ENCODE measurements at places on chromosomes 1 and 21.
A peak's percentile ranks its signal among the peaks of the same experiment; 100 is the strongest.

- no peak for DNase-seq
Observed at GRCh38 chr21:31236528-31236927, 107.5 kb downstream of the TIAM1 start.

DNA sequence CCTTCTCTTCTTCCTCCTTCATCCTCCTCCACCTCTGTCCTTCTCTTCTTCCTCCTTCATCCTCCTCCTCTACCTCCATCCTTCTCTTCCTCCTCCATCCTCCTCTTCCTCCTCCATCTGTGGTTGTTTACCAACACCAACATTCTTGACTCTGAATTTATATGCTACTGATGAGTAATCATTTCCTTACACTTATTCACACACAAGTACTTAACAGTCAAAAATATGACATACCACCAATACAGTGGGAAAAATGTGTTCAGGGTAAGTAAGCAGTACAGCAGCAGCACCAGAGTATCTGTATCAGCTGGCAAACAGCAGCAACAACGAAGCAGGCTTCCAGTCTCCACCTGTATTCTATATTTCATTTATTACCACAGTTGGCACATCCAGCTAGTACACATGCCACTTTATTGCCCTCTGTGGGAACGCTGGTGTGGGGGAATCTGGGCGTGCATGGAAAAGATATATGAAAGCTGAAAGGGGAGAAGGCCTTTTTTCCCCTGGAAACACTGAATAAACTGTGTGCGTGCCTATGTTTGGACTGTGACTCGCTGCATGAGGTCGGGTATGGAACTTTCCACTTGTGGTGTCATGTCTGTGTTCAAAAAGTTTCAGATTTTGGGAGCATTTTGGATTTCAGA is 16.0 kb downstream of the ADSS2 start:
- DNase-seq: peak; percentile 21

DNA sequence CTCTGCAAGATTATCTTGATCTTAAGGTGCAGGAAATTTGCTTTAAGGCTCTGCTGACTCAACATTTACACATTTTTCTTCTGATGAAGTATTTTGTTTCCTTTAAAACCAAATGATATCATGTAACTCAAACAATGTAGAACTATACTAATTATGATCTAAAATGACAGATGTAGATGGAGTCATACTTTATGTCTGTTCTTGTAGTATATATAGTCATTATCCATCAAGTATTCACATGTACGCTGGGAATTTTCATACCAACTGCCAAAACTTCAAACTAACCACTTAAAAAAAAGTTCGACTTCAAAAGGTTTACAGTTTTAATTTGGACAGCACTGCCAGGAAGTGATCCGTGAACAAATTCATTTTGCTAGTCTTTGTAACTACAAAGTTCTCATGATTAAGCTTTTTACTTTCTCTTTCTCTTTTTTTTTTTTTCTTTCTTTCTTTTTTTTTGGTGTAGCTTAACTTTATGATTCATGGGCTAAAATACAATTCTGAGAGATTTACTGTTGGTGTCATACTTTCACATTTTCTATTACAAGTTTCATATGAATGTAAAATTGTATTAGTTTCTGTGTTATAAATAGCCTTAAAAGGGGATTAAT is 509.0 kb upstream of the CXADR start:
- DNase-seq: no peak

GRCh38 chr1:222833356-222833876 is 18.6 kb downstream of the DISP1 start:
- DNase-seq: no peak

GRCh38 chr1:70496181-70496580 is 85.1 kb downstream of the CTH start:
- no peak for DNase-seq

DNA sequence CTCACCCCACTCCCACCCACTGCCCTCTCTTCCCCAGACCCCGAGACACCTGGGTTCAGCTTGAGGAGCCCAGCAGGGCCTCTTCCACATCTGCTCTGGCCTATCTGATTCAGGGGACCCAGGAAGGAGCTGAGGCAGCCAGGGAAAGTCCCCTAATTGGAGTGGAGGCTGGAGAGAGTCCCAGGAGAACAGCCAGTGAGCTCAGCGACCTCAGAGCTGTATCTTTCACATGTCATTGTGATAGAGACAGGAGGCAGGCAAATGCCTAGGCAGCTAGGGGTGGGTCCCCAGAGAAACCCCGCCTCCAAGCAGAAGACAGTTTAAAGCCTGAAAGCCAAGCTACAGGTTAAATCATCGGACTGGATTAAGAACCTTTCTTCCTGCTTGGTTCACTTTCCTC is 122.7 kb downstream of the MATN1 start:
- no peak for DNase-seq

DNA sequence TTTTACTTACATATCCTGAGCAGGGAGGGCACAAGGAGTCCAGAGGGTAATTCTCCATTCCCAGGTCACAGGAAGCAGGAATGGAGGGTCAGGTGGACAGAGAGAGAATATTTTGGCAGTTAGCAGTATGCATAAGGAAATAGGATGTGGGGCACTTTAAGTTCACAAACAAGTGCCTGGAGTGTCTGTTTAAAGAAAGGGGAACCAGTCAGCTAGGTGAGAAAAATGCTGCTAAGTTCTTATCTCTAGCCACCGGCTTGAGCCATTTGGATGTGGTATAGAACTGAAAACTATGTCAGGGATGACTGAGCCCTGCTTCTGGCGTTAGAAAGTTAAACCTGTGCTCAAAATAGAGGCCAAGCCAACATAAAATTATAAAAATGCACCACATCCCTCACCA is 739.7 kb upstream of the NCAM2 start:
- DNase-seq: no peak

DNA sequence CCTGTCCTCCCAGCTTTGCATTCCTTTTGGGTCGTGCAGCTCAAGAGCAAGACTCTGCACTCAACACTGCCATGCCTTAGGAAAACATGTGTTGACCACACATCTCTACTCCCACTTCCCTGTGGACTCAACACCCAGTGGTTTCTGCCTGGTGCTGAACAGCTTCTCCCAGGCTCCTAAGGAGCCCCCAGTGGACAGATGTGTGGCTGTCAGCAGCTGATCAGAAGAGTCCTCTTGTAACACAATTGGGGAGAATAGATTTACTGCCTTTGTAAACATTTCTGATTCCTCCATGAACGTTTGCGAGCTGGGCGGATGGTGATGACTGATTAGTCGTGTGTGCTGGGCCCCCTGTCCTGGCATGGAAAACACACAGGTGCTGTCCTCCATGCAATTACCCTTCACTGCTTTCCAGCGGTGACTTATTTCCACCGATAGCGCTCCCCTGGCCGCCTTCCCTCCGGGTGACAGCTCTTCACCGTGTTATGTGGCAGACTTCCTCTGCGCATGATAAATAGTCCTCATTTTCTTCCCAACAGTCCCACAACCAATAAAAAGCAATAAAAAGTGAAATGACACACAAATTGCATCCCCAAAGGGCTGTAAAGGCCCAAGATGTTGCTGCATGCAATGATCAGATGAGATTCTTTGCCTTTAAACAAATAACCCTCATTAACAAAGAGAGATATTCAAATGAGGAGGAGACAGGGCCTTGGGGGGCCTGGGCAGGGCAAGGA is 249.4 kb upstream of the AJAP1 start:
- DNase-seq: no peak

GRCh38 chr1:3903141-3904005 is 3.3 kb upstream of the C1orf174 start:
- no peak for DNase-seq

GRCh38 chr1:217138173-217138765 is 415.0 kb upstream of the ESRRG start:
- no peak for DNase-seq

DNA sequence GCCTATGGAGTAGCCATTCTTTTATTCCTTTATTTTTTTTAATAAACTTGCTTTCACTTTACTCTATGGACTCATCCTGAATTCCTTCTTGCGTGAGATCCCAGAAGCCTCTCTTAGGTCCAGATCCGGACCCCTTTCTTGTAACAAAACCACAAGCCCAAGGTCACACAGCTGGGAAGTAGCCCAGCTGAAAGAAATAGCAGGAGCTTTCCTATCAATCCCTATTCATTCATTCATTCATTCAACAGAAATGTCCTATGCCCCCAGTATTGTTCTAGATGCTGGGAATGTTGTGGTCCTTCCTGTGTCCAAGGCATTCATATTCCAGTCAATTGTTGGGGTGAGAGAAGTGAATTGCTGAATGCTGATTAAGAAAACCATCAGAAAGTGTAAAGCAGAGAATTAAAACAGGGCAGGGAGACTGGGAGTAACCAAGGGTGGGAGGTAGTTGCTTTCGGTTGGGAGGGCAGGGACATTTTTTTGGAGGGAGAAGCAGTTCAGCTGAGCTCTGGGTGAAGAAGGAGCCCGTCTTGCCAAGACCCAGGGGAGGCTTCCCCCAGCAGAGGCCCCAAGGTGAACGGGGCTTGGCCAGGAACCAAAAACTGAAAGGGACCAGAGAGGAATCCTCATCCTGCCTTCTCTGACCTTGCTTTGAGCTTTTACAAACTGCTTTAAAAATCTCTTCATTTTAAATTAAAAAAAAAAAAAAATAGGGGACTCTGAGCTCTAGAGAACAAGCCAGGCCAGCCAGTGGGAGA is 10.8 kb downstream of the PLA2G2D start:
- no peak for DNase-seq

- DNase-seq: no peak
Observed at GRCh38 chr21:28828981-28829380, 163.7 kb downstream of the LTN1 start.

DNA sequence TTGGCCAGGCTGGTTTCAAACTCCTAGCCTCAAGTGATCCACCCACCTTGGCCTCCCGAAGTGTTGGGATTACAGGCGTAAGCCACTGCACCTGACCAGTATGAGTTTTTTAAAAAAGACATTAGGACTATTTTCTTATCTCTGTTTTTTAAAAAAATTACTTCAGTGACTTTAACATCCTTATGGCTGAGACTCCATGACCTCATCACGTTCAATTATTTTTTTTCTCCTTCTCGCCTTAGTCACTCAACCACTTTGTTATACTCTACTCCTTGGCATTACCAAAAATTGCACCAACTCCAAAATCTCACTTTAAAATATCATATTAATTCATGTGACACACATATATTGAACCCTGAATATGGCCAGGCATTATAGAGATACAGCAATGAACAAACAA is 35.5 kb downstream of the EIF2B3 start:
- no peak for DNase-seq

GRCh38 chr1:94416901-94417727 is 1.1 kb upstream of the ABCD3 start:
- DNase-seq: peak; percentile 79

DNA sequence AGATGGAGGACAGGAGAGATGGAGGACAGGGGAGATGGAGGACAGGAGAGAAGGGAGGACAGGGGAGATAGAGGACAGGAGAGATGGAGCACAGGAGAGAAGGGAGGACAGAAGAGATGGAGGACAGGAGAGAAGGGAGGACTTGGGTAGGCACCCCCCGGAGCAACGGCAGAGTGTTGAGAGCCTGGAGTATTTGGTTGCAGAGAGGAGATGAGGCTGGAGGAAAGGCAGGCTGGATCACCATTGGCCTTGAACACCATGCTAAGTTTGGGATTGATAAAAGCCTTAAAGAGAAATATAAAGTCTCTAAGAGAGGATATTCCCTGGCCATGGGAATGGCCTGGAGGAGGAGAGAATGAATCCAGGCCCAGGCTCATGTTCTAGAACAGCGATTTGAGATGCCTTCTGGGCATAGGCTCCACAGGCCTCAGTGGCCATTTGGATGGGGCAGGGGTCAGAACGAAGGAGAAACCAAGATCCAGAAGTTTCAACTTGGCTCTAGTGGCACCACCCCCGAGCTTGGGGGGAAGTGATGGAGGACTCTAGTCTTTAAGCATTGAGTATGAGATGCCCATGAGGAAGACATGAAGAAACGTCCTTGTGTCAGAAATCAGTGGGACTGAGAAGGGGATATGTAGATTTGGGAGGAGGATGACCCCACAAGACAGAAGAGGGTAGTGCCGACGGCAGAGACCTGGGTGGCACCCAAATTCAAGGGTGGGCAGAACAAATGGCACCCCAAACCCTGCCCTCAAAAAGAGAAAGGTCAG is 47.9 kb upstream of the EDN2 start:
- DNase-seq: no peak

DNA sequence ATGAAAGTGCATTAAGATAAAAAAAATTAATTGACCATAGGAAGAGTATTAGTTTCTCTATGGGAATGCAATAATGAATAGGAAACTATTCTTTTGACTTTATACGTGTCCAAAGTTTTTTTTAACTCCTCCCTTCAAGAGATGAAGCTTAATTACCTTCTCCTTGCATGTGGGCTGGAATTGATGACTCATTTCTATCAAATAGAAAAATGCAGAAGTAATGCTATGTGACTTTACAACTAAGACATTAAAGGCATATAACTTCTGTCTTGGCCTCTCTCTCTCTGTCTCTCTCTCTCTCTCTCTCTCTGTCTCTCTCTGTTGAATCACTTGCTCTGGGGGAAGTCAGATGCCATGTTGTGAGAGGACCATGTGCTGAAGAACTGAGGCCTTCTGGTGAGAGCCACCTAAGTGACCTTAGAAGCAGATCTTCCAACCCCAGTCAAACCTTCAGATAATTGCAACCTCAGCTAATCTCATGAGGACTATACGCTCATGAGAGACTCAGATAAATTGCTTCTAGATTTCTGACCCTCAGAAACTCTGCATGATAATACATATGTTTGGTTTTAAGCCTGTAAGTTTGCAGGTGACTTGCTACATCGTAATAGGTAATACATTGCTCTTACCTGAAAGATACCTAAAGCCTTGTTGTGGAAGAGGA is 414.2 kb downstream of the KCNT2 start:
- no peak for DNase-seq

DNA sequence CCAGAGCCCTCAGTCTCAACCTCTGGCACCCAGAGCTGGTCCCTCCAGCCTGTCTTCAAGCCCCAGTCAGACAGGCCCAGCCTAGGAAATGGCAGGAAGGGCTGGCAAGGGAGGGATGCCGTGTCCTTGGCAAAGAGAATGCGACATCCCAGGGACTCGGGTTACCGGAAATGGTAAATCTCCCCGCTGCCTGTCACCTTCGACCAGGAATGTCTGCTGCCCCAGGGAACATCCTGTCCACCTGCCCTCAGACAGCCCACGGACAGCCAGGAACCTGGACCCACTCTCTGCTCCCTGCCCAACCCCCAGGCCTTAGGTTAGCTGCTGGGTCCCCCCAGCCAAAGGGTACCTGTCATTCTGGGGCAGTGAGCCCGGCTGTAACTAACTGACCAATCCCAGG is 23.9 kb downstream of the HSPG2 start:
- DNase-seq: no peak

GRCh38 chr1:26239936-26240335 is 5.9 kb downstream of the CEP85 start:
- no peak for DNase-seq

DNA sequence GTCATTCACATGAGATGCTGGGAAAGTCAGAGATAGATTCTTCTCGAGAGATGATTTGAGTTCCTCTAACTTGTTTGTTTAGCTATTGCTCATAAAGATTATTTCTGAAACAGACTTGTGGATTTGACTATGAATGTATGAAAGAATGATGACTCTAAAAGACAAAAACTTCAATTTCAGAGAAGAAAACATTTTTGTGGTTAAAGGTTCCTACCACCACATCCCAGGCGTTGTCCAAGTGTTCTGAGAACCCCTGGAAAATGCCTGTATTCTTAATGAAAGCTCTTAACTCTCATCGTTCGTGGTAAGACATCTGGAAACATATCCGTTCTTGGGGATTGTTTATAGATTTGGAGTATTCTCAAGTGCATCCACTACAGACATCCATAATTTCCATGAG is 228.7 kb downstream of the BARHL2 start:
- DNase-seq: no peak

GRCh38 chr1:38046333-38046883 is at the start of gene POU3F1:
Gene POU3F1 (minus strand): TSS chr1:38046793. CDS start chr1:38046743, 50 bp downstream.
- DNase-seq: no peak

- DNase-seq: no peak
Observed at GRCh38 chr1:248871837-248872401, 13.0 kb upstream of the ZNF692 start.

All from C1 segment of cervical spinal cord (tissue), 14 donors.